Skeletal muscle tissue (tissue), 5 donors: ENCODE measurements at places on chromosomes 4 and X. TPM values are rescaled to one million over a fixed set of nuclear protein-coding genes. Genes with fewer than 3 reads are reported as not detected.

The AFF2 gene
- total RNA-seq: 2.6 TPM

The SNX12 gene
- total RNA-seq: 37.6 TPM

The BEND4 gene
- under 0.01 TPM for total RNA-seq

The PLP1 gene
- 41.8 TPM for total RNA-seq

The SRP72 gene
- total RNA-seq: 36.0 TPM

The MTHFD2L gene
- 20.9 TPM for total RNA-seq

The CPLX1 gene
- total RNA-seq: not detected

The CABS1 gene
- not detected for total RNA-seq

The GLRA3 gene
- total RNA-seq: not detected

The STOX2 gene
- total RNA-seq: 9.4 TPM

The DDX3X gene
- total RNA-seq: 124 TPM

The GYG2 gene
- 7.8 TPM for total RNA-seq
